H1 (cell line): ENCODE measurements at places on chromosomes 13 and 19. TPM values are rescaled to one million over a fixed set of nuclear protein-coding genes. Genes with fewer than 3 reads are reported as not detected.

DNA sequence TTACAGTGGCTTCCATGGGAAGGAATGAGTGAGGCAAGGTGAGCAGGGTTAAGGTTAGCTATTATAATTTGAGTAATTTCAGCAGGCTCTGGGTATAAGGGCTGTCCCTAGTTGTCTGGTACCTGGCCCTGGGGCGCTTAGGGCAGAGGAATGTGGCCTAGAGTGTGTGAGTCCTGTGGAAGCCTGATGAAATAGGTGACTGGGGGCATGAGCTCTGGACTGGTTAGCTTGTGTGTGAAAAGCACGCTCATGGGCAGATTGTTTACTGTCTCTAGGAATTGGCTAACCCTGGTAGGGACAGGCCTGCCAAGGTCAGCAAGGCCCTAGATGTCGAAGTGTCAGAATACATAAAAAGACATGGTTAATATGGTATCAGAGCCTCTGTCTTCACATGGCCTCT is 42.5 kb downstream of the SPRYD7 start:
- no peak for DNase-seq

DNA sequence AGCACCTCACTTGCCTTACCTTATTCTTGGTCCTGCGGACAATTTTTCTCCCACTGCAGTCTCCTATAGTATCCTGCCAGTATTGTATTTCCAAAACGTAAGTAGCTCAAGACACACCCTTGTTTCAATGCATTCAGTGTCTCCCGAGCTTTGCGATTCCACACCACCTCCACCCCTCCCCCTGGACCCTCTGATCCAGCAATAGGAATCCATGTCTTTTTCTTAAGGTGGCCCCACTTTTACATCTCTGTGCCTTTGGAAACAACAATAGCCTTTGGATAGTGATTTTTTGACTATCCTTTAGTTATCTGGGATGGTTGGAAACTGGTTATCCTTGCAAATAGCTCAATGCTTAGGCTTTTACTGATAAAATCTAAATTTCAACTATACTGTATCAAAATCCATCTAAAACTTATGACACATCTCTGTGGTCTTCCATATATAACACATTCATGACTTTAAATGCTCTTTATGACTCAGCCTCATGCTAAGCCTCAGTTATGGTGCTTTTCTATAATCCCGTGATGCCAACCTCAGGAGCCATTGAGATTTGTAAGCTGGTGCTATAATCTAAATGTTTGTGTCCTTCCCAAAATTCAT is 27.1 kb downstream of the FAM216B start:
- DNase-seq, result no peak

DNA sequence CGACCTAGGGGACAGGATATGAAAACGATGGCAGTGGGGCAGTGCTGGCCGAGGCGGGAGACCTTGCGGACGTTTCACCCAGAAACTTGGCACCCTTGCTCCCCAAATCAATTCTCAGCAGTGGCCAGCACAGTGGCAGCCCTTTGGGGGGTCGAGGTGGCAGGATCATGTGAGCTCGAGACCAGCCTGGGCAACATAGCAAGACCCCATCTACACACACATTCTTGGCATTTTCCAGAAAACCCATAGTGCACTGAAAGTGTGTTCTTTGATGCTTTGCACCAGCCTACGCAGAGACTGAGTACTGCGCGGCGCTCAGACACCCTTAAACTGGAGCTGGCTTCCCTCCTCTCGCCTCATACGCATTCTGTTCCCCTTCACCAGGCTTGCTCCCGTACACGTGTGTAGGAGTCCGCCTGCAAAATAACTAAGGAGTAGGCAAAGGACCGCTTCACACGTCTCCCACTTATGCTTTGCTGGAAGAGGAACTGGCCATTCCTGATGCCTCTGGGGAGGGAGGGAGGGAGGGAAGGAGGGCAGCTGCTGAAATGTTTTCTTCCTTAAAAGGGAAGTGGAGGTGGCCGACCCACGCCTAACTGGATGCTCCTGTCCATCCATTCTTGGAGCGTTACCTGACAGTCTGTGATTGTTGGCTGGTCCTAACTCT is 23.5 kb upstream of the MIER2 start:
- DNase-seq, result no peak

Gene SLAIN1
- total RNA-seq, result 37.0 and 37.7 TPM in 2 replicates

DNA sequence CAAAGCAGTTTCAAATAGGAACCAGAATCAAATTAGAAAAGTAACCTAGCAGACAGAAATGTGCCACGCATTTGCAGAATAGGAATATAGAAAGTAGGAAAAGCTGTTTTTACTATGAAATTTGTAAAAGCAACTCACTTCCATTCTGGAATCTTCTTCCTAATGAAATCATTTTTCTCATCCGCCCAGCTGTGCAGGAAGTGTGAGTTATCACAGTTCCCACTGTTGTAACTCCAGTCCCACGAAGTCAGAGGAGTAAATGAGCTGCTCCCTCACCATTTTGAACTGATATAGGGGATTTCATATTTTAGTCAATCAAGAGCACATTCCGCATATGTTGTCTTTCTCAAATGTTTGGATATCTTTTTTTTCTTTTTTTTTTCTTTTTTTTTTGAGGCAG is 230.8 kb downstream of the TBC1D4 start:
- no peak for DNase-seq

DNA sequence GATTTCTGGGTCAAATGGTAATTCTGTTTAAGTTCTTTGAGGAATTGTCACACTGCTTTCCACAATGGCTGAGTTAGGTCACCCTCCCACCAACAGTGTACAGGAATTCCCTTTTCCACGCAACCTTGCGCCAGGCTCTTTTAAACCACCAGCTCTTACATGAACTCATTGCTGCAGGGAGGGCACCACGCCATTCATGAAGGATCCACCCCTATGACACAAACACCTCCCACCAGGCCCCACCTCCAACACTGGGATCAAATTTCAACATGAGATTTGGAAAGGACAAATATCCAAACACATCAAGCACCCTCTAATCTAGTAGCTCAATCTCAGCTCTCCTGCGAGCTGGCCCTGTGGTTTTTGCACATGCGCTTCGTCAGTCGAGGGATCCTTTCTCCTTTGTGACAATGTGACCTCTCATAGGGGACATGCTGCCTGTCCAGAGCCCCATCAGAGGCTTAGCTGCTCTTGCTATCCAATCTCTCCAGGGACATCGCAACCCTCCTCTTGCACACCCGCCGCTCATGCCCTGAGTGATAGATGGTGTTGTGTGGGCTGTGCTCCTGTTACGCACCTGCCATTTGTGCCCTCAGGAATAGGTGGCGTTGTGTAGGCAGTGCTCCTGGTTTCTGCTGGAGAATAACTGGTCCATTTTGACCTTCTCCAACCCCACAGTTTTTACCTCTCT is 328.0 kb downstream of the UQCRFS1 start:
- DNase-seq, result no peak

DNA sequence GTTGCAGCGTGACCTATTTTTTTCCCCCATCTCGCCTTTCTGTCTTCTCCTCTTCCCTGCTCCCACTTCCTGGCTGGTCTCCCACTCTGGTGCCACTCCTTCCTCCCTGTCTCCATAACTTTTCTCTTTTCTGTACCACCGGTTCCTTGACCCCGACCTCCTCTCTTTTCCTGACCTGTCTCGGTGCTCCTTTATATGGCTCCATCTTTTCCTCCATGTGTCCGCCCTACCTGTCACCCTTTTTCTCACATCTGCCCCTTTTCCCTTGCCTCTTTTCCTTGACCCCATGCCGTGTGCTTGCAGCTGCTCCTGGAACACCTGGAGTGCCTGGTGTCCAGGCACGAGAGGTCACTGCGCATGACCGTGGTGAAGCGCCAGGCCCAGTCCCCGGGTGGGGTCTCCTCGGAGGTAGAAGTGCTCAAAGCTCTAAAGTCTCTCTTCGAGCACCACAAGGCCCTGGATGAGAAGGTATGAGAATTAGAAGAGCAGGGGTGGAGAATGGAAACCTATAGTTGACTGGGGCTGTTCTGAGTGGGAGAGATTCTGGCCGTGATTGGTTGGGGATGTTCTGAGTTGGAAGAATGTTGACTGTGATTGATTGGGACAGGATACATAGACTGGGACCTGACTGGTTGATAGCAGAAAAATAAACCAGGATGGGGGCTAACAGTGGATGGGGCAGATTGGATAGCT is 9.3 kb downstream of the PPFIA3 start:
- no peak for DNase-seq

Gene RNF113B
- total RNA-seq, result not detected in 2 replicates

GRCh38 chr19:17128403-17128802 is 52.8 kb downstream of the MYO9B start:
- no peak for DNase-seq

DNA sequence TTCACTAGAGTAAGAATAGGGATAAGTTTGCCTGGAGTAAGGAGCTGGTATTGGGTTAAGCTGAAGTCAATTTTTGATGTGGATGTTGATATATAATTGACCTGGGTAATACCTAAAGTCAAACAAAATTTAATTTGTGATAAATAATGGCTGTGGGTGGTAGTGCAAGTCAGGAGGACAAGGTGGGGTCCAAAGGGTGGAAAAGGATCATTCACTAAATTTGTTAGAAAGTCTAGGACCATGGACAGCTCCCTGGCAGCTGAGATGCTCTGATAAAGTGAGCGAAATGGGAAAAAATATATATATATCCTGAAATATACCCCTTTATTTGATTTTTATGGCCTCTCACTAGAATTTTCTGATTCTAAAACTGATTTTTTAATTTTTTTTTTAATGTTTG is 463.5 kb downstream of the GPC6 start:
- no peak for DNase-seq

Gene KIR2DL3
- not detected in 2 replicates for total RNA-seq

DNA sequence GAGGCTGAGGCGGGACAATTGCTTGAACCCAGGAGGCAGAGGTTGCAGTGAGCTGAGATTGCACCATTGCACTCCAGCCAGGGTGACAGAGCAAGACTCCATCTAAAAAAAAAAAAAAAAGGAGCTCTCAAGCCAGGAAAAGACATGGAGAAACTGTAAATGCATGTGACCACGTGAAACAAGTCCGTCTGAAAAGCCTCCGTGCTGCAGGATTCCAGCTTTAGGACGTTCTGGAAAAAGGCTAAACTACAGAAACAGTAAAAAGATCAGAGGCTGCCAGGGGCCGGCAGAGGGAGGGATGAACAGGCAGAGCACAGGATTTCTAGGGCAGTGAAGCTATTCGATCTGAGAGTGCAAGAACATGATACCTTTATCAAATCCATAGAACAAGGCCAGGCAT is 40.7 kb upstream of the NDUFS7 start:
- DNase-seq, result no peak

DNA sequence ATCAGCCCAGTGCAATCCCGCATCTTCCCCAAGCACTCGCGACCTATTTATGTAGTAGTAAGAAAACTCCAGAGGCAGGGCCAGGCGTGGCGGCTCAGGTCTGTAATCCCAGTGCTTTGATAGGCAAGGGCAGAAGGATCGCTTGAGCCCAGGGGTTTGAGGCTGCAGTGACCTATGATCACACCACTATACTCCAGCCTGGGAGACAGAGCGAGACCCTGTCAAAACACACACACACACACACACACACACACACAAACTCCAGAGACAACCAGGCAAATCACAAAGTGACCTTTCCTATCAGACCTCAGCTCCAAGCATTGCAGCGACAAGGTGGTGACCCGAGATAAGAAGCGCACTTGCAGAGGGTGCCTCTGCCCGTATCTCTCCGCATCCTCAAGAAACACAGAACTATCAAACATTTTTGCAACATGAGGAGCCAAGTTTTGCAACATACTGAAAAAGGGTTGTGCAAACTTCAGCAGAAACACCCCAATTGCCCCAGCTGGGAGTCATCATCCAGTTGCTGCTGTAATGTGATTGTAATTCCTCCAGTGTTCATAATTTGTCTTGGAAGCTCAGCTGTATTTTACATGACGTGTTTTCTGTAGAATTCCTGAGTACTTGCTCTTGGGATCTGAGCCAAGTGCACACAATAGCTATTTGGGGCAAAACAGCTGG is 8.7 kb upstream of the KLF2 start:
- DNase-seq, result no peak

Gene PSMC4
- total RNA-seq, result 126 and 127 TPM in 2 replicates

- no peak for DNase-seq
Observed at GRCh38 chr19:33278023-33278402, 24.3 kb downstream of the CEBPA start.

DNA sequence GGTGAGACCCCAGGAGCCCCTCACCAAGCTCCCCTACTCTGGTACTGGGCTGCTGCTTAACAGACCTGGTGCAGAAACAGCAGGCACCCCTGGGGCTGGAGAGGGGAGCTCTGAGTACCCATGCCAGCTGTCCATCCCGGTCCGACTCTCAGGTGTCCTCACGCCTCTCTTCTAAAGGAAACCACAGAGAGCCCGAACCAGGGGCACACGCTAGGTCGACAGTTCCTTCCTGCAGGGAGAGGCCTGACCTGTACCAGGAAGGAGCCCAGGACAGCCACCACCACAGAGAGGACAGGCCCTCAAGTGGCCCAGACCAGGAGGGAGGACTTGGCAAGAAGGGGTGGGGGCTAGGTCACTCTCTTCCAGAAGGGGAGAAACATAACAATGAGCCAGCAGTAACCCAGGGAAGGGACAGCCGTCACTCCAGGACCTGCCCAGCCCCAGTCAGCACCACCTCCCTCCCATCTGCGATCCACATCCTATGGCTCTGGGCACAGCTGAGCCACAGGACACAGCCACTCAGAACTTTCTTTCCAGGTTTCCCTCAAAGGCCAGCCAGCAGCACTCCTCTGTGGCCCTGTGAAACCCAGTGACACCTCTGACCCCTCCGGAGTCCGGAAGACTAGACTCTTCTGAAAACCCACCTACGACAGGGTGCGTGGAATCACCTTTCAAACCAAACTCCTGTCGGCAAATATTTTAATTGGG is 13.0 kb upstream of the SLC35E1 start:
- DNase-seq, result no peak

- no peak for DNase-seq
Observed at GRCh38 chr13:42497798-42498197, 76.2 kb upstream of the TNFSF11 start.

Gene CEACAM20
- total RNA-seq, result not detected in 2 replicates

Gene CLEC4M
- not detected in 2 replicates for total RNA-seq

- no peak for DNase-seq
Observed at GRCh38 chr13:23392925-23393645, 40.4 kb downstream of the SACS start.

Gene SLC10A2
- total RNA-seq, result not detected in 2 replicates

DNA sequence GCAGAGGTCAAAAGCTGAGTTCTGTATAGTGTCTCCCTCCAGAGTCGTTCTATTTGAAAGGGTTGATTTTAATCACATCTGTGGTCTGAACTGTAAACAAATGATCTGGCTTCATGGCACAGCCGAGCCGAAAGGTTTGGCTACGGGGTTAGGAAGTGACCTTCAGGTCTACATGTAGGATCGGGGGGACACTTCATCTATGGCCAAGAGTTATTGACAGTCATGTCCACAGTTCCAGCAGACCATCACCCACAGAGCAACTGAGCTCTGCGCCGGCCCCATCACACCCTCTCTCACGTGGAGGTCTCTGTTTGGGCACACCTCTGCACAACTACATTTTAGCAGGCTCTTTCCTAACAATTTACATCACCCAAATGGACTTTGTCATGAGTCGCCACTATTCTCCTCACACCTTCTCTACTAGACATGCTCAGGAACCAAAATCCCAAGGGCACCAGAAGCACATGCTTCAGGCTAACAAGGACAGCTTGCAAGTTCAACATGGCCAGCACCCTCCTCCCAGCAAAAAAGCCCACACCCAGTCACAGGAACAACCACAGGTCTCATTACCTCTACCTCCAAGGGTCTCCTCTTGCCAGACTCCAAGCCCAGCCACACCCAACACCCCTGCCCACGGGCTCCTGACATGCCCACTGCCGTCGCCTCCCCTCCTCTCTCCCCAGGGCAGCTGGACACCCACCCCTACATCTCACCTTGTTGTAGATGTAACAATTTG is 36.1 kb upstream of the EPHX3 start:
- no peak for DNase-seq

GRCh38 chr13:112450118-112450903 is 74.2 kb downstream of the SPACA7 start:
- DNase-seq, result no peak
